GM06990 (cell line): ENCODE measurements at places on chromosomes 6 and 20.

DNA sequence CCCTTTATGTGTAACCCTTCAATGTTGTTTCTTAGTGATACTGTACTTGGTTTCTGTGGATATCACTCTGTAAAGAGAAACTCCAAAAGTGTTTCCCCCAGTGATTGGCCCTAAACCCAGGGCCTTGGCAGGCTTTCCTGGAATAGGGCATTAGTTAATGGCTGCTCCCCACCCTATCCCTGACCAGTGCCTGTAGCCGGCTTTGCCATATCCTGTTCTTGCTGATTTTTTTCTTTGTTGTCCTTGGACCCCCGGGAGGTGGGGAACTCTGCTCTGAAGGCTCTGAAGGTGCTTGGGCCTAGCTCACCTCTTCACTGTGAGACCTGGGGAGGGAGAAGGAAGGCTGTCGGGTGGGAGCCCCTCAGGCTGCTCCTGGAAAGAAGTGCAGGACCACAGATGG is 120.1 kb downstream of the TCP11 start:
- DNase-seq = no peak

GRCh38 chr20:17914957-17915356 is 53.6 kb downstream of the SNX5 start:
- no peak for DNase-seq

DNA sequence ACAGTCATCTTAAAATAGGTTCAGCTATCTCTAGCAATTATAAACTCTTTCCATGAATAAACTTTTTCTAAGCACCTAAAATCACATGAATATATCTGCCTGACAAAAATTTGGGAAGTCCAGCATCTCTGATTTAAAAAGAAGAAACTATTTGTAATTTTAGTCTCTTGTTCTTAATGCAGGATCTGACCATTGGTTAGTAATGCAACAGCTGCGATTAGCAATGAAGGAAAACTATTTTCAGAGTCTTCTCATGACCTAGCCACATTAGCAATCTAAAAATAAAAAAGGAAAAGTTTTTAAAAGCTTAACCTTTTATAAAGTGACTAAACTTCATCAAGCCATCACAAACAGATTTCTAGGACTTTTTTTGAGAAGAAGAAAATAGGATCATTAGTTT is 97.5 kb downstream of the PTPRK start:
- DNase-seq = no peak

GRCh38 chr20:55701467-55701866 is 303.9 kb downstream of the CBLN4 start:
- DNase-seq = no peak

DNA sequence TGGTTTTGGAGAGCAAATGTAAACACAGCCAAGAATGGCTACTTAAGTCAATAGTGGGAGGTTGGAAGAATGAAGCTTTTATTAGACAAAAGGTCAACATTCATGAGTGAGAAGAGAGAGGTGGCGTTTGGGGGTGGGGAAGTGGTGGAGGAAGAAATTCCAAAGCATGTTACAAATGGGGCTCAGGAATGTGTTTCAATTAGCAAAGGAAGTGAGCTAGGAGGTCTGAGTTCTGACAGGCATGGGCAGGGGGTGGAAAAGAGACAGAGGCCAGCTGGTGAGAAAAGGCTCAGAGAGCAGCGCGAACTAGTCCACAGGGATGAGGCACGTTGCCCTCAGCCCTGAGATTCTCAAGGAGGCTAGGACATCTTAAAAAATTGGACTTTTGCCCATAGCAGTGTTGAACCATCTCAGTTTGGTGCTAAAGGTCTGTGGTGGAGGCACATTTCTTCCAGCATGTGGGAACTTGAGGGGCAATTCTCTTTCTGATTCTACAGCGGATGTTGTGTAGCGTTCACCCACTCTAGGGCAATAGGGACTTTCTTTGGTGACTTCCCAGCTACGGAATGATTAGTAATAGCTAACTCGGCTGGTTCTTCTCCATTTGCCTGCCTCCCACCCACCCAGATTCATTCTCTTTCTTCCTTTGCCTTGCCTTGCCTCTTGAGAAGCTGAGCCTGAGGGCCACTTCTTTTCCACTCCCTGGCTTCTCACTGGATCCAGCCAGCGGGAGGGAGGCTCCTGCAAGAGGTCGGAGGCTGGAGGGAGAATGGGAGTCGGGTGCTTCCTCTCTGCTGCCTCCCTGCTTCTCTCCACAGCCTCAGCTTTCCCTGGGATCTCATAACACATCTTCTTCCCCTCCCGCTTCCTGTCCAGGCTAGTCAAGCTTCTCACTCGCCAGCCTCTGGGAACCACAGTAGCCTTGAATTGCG is 45.1 kb upstream of the NEDD9 start:
- peak; percentile 59 for DNase-seq
